Iris pigment epithelial cell (primary cell): ENCODE measurements at places on chromosomes 3 and 15.

GRCh38 chr3:119632829-119633228, 27.6 kb downstream of the POPDC2 start:
- DNase-seq: no peak

- peak; percentile 87 for DNase-seq
These were observed 5.8 kb upstream of the TUSC2 start for GRCh38 chr3:50333744-50334328.

- DNase-seq: peak; percentile 7
These were observed 87.8 kb upstream of the SEC13 start for GRCh38 chr3:10408680-10409079.

- DNase-seq: peak; percentile 76
These were observed 39.7 kb upstream of the GADL1 start for GRCh38 chr3:30934208-30934550.

- no peak for DNase-seq
These were observed 21.7 kb upstream of the ARHGEF3 start for GRCh38 chr3:56823421-56823926.
